Amygdala (tissue), 56 donors: ENCODE measurements at places on chromosomes 2 and 18.

DNA sequence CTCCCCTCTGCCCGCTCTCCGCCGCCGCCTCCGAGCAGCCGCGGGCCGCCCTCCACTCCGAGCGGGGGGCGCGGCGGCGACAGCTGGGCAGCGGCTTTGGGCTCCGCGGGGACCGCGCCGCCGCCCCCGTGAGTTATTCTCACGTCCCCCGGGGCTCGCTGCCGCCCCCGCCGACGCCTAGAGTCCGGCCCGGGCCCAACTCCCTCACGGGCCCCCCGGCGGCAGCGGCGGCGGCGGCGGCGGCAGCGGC is 645 bp downstream of the MIB1 start:
- DNase-seq, result no peak

DNA sequence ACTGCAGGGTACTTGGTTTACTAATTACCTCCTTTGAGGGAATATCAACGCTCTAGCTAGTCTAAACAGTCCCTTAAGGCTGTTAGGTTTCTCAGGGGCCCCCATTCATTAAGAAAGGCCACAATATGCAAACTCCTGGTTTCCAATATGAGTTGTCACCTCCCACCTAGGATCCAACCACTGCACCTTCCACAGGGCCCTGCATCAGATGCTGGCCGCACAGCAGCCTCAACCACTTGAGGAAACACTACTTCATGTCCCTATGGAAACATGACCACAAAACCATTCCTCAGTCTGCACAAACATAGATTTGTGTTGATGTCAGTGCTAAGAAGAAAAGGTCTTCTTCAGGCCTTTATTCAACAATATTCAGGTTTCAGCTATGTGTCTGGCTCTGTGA is 40.9 kb downstream of the STAT4 start:
- no peak for DNase-seq

DNA sequence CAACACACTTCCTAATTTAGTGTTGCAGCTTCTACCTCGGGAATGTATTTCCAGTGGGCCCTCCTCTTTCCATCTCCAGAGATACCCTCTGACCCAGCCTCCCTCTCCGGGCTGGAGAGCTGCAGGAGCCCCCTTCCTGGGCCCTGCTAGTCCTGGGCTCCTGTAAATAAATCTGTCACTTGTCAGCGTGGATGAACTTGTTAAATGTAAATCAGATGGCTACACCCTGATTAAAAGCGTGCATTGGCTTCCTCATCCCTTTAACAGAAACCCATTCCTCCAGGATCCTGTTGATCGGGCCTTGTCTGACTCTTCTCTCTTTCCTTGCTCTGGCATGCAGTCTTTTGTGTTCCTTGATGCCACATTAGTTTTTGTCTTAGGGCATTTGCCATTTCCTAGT is 2.4 kb downstream of the ZNF236 start:
- no peak for DNase-seq

DNA sequence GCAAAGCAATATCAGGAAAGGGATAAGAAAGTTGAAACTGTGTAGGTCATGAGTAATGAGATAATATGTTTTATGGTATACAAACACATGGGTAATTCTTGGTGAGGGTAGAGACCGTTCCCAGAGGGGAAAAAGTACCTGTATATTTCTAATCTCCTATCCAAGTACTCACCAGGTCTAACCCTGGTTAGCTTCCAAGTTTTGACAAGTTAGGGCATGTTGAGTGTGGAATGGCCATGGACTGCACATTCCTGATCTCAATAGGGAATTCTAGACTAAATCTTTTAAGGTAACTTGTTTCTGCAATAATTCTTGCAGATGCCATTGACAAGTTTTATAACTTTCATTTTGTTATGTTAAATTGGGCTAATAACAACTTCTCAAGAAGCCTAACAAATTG is 216.6 kb downstream of the SPAG16 start:
- DNase-seq, result no peak

GRCh38 chr2:27378096-27378808 is 2.3 kb downstream of the ZNF513 start:
- DNase-seq, result no peak
